ENCODE measurements at places on chromosomes 7 and 10.

DNA sequence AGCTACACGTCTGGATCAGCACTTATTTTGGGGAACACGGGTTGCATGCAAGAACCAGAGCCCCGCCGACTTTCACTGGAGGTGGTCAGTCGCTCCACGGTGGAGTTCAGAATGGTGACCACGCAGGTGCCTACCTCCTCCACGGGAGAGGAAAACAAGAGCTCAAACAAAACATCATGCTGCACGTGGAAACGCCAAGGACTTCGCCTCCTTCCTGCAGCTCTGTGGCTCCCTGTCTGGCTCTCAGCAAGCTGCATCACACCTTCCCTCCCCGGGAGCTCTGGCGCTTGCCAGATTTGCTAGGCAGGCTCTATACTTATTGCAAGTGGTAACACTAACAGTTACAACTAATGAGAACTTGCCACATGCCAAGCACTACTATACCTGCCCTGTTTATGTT, 26.0 kb downstream of the GSDME start:
- DNase-seq = no peak

GRCh38 chr10:13736506-13736905, 149.7 kb downstream of the PRPF18 start:
- DNase-seq = no peak

- no peak for DNase-seq
Measured at GRCh38 chr7:30836991-30837390, 65.8 kb downstream of the MINDY4 start.

DNA sequence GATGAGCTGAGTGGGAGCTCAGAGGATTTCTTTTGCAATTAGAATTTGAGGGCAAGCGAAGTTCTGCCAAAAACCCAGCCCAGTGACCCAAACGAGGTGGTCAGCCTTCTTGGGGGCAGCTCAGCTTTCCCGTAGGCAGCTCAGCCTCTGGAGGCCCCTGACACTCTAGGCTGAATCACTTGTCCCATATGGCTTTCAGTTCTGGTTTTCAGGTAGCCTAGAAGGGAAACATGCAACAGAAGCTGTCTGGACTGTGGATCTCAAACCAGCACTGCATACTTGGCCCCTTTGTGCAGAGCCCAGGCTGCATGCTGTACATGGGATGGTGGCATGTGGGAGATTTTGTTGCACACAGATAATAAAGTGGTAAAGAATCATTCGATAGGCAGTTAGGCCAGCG, 322.8 kb downstream of the ANKRD30A start:
- DNase-seq = no peak

DNA sequence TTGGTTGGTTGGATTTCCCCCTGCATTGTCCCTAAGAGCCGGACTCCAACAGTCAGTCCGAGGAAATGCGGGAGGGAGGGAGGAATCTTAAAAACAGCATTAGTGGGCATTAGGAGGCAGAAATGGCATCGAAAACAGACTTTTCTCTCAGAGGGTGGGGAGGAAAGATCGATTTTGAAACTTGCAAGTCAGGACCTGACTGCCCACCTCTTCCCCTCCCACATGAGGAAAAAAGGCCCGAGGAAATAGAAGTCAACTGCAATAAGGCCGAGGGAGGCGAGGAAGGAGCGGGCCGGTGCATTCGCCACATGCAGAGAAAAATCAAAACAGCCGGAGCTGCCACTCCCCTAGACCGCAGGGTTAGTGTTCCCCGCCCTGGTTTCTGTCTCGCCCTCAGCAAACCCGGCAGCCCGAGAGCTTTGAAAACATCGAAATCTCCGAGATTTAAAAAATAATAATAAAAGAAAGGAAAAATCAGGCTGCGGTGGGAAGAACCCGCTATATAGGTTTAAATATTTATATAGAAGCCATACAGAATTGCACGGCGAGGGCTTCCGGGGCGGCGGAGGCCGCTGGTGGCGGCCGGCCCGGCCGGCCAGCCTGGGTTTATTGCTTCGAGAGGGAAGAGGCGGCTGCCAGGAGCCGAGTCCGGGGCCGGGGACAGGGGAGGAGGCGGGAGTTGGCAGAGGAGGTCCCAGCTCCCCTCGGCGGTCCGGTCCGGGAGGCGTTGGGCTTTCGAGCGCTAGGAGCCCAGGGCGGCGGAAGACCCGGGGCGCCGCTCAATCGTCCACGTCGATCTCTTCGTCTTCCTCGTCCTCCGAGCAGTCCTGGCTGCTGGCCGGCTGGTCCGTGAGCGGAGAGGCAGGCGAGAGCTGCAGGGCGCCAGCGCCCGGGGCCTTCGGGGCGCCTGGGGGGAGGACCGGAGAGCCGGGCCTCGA, 2.5 kb downstream of the LBX1 start:
- no peak for DNase-seq

DNA sequence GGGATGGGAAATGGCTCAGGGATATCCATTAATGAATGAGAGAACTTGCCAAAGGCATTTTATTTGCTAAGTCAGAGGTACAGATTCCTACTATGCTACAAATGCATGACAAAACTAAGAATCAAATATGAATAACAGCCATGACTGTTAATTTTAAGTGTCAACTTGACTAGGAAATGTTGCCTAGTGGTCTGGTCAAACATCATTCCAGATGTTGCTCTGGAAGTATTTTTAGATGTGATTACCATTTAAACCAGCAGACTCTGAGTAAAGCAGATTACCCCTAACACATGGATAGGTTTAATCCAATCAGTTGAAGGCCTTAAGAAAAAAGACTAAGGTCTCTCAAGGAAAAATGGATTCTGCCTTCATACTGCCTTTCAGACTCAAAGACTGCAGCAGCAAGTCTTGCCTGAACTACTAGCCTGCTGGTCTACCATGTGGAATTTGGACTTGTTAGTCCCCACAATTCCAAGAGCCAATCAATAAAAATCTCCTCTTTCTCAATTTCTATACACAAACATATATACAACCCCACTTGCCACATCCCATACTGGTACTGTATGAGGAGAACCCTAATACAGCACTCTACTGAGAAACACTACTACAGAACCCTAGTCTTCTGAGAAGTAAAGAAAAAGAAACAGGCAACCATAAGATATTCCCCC, 119.1 kb downstream of the NRBF2 start:
- no peak for DNase-seq

DNA sequence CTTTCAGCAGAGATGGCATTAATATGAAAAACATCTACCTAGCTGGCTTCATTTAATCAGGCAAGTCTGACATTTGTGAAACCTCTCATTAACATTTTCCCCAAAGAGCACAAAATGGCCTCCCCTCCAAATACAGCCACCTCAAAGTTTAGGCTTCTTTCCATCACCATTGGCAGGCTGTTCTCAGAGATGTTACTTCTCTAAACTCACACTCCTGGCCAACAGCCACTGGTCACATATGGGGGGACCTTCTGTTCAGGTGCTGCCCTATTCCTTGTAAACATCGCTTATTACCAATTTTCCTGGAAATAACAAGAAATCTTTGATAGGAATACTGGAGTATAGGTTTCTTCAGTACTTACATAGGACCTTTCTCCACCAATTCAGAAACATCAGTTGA, 69.5 kb downstream of the GBF1 start:
- DNase-seq = no peak

GRCh38 chr10:86440874-86441843, 74.6 kb upstream of the GRID1 start:
- DNase-seq = no peak

DNA sequence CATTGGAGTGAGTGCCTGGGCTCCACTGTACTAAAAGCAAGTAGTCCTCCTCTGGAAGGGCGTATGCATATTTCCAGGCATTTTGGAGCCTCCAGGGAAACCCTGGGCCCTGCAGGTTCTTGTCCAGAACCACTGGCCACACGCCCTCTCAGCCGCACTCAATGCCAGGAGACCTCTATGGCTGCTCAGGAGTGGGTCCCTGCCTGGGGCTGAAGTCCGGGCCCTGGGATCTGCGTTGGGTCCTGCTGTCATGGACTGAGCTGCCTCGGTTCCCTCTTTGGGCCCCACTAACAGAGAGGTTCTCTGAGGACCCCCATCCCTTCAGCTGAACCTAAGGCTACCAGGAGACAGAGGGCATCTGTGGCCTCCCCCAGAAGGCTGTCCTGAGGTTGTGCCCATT, 58.3 kb downstream of the GRK5 start:
- DNase-seq = no peak

- no peak for DNase-seq
Measured at GRCh38 chr7:134747326-134747725, 32.1 kb upstream of the CALD1 start.

DNA sequence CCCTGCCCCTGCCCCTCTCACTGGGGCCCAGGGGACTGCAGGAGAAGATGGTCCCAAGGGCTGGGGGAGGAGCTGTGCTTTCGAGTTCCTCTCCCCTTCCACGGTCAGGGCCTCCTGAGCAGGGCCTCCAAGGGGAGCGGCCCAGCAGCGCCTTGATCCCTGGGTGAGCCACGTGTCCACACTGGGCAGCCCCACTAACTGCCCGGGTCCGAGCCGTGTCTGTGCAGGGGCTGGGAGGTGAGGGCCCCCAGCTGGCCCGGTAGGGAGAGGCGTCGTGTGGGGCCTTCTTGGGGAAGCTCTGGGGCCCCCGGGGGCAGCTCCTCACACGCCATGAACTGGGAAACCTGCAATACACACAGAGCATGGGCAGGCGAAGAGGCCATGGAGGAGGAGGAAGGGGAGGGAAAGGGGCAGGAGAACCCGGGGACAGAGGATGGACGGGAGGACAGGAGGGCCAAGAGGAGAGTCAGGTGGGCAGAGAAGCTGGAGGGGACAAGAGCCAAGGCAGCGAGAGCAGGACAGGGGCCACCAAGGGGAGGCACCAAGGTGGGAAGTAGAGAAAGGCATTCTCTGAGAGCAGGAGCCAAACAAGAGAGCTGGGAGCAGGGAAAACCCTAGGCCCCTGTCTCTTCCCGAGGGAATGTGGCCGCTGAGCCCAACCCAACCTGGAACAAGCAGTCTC, 32.8 kb downstream of the KCNH2 start:
- no peak for DNase-seq

GRCh38 chr10:130080461-130080814, 30.2 kb downstream of the C10orf143 start:
- no peak for DNase-seq

- DNase-seq = no peak
Measured at GRCh38 chr7:42768045-42768444, 143.8 kb downstream of the C7orf25 start.

- no peak for DNase-seq
Measured at GRCh38 chr7:118288098-118288497, 63.6 kb downstream of the ANKRD7 start.

DNA sequence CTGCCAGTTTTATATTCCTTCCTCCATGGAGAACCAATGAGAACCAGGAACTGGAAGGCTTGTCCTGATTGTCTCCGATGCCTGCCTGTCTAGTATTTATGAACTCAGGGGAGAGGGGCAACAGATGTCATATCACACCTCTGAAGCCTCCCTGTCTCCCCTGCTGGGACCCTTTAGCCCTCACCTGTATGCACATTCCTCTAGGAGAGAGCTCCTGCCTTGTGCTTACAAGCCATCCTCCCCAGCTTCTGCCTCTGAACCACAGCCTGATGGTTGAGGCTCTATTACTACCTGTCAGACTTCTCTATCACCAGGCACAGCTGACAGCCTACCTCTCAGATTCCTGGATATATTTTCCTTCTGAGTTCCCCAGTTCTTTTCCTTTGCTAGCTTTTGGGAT, 5.9 kb upstream of the FAM131B start:
- no peak for DNase-seq

DNA sequence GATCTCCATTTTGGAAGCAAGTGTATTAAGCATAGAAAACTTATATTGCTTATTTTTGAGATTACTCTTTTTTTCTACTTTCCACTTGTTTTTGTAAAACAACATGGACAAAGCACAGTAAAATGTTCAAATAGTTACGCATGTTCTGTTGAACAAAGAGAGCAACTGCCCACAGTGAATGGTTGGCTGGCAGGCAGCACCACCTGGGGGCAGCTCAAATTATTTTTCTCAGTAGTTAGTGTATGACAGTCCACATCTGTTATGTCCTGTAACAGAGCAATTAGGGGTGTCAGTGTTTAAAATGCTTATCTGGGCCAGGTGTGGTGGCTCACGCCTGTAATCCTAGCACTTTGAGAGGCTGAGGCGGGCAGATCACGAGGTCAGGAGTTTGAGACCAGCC, 46.1 kb upstream of the CACUL1 start:
- no peak for DNase-seq
